Panc1 (cell line): ENCODE measurements at places on chromosomes 5 and 9. TPM values are rescaled to one million over a fixed set of nuclear protein-coding genes. Genes with fewer than 3 reads are reported as not detected.

The CTXN3 gene
- not detected for total RNA-seq

The CDH12 gene
- total RNA-seq, result not detected

The NUTM2G gene
- total RNA-seq, result not detected

The FBP2 gene
- not detected for total RNA-seq
